ENCODE measurements at places on chromosomes 5 and 9.

DNA sequence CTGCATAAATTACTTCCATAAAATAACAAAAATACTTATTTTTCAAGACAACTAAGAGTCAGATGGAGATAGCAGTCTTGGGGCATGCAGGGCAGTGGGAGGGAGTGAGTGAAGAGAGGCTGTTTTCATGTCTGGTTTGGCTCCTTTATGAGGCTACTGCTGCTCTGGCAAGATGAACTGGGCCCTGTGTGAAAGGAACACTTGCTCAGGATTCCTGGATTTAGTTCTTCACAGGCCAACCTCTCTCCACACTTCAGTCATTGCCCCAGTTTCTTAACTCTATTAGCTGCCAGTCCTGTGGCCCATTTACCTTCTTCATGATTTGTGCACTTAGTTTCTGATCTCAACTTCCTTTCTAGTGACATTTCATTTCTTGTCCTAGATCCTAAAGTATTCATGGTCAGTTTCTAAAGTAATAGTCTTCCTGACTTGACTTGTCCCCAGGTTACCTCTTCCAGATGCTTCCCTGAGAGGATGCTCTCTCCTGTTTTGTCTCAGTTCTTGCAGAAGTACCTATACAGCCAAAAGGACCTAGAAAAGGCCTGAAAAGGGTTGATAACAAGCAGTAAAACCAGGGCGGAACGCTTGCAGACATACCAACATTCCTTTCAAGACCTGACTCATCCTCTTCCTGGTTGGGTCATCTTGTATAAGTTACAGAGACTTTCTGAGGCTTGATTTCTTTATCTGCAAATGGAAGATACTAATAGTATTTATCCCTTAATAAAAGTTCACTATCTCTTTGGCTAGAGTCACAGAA is 77.0 kb upstream of the ZFAND5 start:
- no peak for DNase-seq

DNA sequence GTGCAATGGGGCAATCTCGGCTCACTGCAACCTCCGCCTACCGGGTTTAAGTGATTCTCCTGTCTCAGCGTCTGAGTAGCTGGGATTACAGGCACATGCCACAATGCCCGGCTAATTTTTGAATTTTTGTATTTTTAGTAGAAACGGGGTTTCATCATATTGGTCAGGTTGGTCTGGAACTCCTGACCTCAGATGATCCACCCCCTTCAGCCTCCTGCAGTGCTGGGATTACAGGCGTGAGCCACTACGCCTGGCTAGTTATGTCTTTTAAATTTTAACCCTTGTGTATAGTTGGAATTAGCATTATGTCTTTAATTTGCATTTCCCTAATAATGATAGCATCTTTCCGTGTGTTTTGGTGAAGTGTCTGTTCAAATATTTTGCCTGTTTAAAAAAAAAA is 11.5 kb downstream of the GPBP1 start:
- DNase-seq = no peak

- no peak for DNase-seq
Observed at GRCh38 chr5:179438461-179438860, 93.2 kb upstream of the ADAMTS2 start.

DNA sequence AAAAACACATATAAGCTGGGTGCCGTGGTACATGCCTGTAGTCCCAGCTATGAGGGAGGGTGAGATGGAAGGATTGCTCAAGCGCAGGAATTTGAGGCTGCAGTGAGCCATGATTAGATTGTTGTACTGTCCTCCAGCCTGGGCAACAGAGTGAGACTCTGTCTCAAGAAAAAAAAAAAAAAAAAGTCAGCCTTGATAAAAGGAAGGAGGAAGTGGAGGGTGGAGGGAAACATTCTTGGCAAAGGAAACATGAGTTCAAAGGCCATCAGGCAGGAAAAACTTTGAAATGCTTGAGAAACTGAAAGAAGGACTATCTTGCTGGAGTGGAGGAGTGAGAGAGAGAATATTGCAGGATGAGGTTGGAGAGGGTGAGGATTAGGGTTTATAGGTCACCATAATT is 18.3 kb upstream of the ANKHD1 start:
- DNase-seq = no peak

DNA sequence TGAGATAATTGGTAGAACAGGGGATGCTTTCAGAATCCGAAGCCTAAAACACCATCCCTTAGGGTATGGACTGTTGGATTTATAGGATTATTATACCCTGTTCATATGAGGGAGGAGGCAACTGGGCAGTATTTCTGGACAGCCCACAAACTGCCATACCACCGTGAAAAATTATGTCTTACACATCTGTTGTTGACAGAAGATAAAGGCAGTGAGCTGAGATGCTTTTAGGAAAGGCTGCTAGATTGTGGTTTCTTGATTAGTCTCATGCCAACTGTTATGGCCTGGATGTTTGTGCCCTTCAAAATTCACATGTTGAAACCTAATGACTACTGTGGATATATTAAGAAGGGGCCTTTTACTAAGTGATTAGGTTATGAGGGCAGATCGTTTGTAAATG is 83.7 kb upstream of the DHFR start:
- no peak for DNase-seq

DNA sequence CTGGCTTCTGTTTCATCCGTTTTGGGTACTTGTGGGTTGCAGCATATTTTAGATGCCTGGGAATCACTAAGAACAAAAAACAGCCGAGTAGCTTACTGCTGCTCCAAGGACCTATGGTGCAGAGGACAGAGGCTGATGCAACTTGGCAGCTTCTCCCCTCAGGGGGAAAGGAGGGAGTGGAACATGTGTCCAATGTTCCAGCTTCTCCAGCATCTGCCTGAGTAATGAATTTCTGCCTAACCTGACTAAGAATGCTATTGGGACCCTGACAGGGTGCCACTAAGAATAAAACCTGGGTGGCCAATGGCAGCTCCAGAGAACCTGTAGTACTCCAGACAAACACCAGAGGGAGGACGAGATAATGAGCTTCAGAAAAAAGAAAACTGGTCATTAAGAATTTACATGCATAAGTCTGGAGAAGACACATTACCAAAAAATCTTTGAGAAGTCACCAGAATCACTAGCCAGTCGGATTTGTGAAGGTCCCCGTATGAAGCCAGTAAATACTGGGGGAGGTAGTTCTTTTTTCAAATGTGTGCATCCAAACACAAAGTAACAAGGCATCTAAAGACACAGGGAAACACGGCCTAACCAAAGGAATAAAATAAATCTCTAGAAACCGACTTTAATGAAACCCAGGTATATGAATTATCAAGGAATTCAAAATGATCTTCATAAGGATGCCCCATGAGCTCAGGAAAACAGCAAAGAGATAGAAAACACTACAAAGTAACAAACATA is 293.5 kb downstream of the HINT1 start:
- DNase-seq = peak; percentile 3

- no peak for DNase-seq
Observed at GRCh38 chr9:116365056-116365471, 211.5 kb downstream of the PAPPA start.

DNA sequence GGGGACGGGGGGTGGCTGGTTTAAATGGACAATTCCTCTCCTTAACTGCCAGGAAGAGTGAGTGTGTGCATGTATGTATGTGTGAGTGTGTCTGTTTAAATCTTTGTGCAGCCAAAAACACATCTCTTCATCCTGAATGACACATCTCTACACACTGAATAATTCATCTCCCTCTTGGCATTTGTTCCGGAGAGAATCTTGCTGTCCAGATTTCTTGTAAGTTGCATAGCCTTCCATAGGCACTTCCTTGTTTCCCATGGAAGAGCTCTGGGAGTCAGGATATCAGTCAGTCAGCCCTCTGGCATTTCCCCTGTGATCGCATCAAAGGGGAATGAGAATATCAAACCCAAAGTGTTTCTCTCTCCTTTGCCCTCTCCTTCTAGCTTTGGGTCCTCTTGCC is 74.7 kb downstream of the WWC1 start:
- DNase-seq = no peak

DNA sequence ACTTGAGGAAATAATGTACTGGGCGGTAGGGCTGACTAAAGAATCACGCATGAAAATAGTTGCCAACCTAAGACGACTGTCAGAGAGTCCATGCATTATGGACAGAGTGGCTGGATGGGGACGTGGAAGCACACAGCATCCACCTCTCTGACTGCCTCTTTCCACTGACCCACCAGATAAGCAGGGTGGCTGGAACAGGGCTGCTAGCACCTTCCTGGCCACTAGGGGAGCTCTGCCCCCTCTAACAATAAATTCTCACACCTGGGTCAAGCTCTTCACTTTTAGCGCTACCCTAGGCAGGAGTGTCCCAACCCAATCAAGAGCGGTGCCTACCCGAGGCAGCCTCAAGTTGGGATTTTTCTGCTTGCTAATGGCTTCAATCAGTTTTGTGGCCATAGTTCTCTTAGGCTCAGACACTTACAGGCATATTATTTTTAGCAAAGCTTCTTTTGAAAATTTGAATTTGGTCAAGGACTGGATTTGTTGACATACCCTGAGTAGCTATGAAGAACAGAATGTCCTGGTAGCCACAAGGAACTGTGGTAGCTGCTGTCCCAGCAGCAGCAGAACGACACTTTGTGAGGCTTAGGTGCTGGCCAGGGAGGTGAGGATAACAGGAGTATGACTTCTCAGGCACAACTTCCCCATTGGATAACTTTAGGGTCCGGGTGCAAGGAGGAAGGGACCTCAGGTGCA is 6.9 kb upstream of the TPM2 start:
- DNase-seq = peak; percentile 39

DNA sequence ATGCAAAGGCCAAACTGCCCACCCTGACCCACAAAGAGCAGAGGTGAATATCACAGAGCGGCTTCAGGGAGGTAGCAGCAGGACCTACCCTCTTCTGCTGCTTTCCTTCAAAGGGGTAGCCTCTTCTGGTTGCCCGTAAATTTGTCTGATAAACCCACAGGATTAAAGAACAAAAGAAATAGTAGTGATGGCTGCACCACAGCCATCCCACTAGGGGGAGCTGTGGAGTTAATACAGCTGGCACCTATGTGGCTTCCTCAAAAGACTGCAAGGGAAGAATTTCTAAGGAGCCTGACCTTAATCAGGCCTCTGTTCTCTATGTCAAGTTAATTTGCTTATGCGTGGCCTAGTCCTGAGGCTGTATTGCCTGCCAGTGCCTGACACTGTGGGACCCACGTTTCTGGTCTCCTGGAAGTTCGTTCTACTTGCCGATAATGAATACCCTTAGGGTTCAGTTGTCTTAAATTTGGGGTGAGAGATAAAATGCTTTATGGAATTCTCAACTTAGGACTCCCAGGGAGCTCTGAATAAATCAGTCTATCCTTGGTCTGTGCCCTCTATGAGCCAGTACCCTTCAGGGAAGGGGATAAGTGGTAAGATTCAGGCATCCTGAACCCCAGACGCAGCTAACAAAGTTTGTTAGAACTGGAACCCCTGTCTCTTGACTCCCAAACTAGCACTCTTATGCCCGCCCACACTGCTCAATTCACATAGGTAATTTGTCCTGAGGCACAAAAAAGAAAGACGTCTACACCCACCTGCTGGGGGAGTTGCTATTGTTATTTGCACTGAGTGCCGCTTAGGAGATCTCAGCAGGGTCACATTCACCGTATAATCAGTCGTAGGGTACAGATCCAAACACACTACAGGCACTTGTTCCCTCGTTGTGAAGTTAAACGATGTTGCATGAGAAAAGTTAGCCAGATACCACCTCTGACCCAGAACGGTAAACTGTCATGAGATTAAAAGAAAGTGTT is 77.1 kb downstream of the SUSD1 start:
- DNase-seq = peak; percentile 39

- no peak for DNase-seq
Observed at GRCh38 chr5:1731091-1731639, 68.5 kb downstream of the MRPL36 start.

- DNase-seq = no peak
Observed at GRCh38 chr5:18992264-18992663, 995.7 kb downstream of the CDH18 start.

DNA sequence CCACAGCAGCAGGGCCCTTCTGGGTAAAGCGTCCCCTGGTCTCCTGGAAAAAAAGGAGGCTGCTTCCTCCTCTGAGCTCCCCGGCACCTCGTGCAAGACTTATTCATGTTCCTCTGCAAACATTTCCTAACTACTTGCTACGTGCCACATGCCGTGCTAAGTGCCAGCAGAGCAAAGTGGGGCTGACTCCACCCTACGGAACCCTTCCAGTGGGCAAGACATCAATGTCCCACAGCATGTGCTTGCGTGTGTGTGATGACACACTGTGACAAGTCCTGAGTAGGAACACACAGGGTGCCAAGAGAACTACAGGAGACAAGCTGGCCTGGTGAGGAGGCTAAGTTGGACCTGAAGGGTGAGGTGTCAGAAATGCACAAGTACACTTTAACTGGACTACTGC is 57.4 kb downstream of the SEMA4D start:
- DNase-seq = no peak

DNA sequence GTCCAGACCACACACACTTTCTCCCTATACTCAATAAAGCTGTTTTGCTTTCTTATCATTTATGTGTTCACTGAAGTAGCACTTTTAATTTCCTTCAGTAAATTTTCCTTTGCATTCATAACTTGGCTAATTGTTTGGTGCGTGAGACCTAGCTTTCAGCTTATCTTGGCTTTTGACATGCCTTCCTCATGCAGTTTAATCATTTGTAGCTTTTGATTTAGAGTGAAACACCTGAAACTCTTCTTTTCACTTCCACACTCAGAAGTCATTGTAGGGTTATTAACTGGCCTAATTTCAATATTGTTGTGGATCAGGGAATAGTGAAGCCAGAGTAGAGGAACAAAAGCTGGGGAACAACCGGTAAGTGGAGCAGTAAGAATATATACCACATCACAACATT is 114.7 kb downstream of the ST8SIA4 start:
- no peak for DNase-seq

GRCh38 chr5:35345222-35345621 is 114.9 kb upstream of the PRLR start:
- DNase-seq = no peak

DNA sequence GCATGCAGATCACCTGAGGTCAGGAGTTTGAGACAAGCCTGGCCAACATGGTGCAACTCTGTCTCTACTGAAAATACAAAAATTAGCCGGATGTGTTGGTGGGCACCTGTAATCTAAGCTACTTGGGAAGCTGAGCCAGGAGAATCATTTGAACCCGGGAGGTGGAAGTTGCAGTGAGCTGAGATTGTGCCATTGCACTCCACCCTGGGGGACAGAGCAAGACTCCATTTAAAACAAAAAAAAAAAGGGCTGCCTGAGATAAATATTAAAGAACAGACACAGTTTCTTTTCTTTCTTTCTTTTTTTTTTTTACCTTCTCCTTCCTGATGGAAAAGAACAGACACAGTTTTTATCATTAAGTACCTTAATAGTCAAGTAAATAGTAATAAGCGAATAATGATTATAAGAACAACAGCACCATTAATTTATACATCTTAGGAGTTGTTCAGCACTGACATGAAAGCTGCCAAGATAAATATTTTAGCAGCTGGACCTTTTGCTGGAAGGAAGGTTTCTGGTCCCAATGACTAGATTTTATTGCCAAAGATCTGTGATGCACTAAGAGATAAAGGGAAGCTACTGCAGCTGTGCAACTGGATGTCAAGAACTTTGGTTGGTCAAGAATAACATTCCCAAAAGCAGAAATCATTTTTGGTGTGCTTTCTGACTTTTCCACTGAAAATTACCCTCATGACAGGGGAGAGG is 7.0 kb downstream of the CENPP start:
- DNase-seq = no peak
